ENCODE measurements at places on chromosomes 11 and 22. TPM values are rescaled to one million over a fixed set of nuclear protein-coding genes. Genes with fewer than 3 reads are reported as not detected.

The KRTAP5-2 gene
- total RNA-seq: not detected

The SPON1 gene
- 0.94 TPM for total RNA-seq

The VPREB1 gene
- not detected for total RNA-seq

The DGCR6L gene
- total RNA-seq: 40.6 TPM

The SCT gene
- not detected for total RNA-seq

The MIOX gene
- total RNA-seq: not detected

The TH gene
- total RNA-seq: not detected

The APOL5 gene
- total RNA-seq: not detected

The MOGAT2 gene
- not detected for total RNA-seq

The RELT gene
- 64.0 TPM for total RNA-seq

The OR51B4 gene
- not detected for total RNA-seq

The MCHR1 gene
- total RNA-seq: not detected

The TNNI2 gene
- 8.6 TPM for total RNA-seq

The ADORA2A gene
- total RNA-seq: 34.3 TPM

The STIM1 gene
- 55.8 TPM for total RNA-seq

The PKP3 gene
- total RNA-seq: not detected

The MMP12 gene
- not detected for total RNA-seq

The OR52E8 gene
- total RNA-seq: not detected

The TRIM29 gene
- total RNA-seq: not detected

The AHNAK gene
- total RNA-seq: 281 TPM

The PELI3 gene
- 9.8 TPM for total RNA-seq

The NPAS4 gene
- total RNA-seq: not detected

The UCP2 gene
- total RNA-seq: 68.7 TPM

The CASP1 gene
- 99.5 TPM for total RNA-seq

The TUB gene
- total RNA-seq: under 0.01 TPM
